ENCODE measurements at places on chromosomes 2 and 18. TPM values are rescaled to one million over a fixed set of nuclear protein-coding genes. Genes with fewer than 3 reads are reported as not detected.

GRCh38 chr2:12202313-12203075 is 456.1 kb downstream of the LPIN1 start:
- H3K27me3 ChIP-seq: no peaks in the 10 kb centered on the region
- peaks cover 3% of the 10 kb centered on the region for H3K4me1 ChIP-seq
- H3K27ac ChIP-seq: no peak overlapping the region
- no peaks in the 10 kb centered on the region for H3K36me3 ChIP-seq
- DNase-seq: no peak
- H3K4me3 ChIP-seq: no peak overlapping the region

The VAPA gene
- 130 TPM for total RNA-seq

The NGEF gene
- 3.2 TPM for total RNA-seq

- H3K4me1 ChIP-seq: no peaks in the 10 kb centered on the region
- H3K4me3 ChIP-seq: no peak overlapping the region
- no peaks in the 10 kb centered on the region for H3K27me3 ChIP-seq
Observed at GRCh38 chr2:238700506-238701340, 147.2 kb upstream of the TWIST2 start.

GRCh38 chr2:230614913-230615332 is 97.7 kb upstream of the CAB39 start:
- H3K27ac ChIP-seq: no peak overlapping the region
- H3K4me1 ChIP-seq: peaks cover 3% of the 10 kb centered on the region
- H3K4me3 ChIP-seq: no peak overlapping the region
- H3K27me3 ChIP-seq: no peaks in the 10 kb centered on the region

- H3K4me1 ChIP-seq: no peaks in the 10 kb centered on the region
- H3K4me3 ChIP-seq: no peak overlapping the region
- H3K27me3 ChIP-seq: no peaks in the 10 kb centered on the region
- H3K36me3 ChIP-seq: peaks cover 7% of the 10 kb centered on the region
- no peak overlapping the region for H3K27ac ChIP-seq
Observed at GRCh38 chr18:21453511-21453901, 147.0 kb downstream of the ESCO1 start.

- peaks cover 16% of the 10 kb centered on the region for H3K27me3 ChIP-seq
- no peaks in the 10 kb centered on the region for H3K4me1 ChIP-seq
- peak; percentile 44 for DNase-seq
- H3K27ac ChIP-seq: no peak overlapping the region
- no peak overlapping the region for H3K4me3 ChIP-seq
- no peaks in the 10 kb centered on the region for H3K36me3 ChIP-seq
Observed at GRCh38 chr18:12246849-12247808, 7.0 kb upstream of the CIDEA start.

DNA sequence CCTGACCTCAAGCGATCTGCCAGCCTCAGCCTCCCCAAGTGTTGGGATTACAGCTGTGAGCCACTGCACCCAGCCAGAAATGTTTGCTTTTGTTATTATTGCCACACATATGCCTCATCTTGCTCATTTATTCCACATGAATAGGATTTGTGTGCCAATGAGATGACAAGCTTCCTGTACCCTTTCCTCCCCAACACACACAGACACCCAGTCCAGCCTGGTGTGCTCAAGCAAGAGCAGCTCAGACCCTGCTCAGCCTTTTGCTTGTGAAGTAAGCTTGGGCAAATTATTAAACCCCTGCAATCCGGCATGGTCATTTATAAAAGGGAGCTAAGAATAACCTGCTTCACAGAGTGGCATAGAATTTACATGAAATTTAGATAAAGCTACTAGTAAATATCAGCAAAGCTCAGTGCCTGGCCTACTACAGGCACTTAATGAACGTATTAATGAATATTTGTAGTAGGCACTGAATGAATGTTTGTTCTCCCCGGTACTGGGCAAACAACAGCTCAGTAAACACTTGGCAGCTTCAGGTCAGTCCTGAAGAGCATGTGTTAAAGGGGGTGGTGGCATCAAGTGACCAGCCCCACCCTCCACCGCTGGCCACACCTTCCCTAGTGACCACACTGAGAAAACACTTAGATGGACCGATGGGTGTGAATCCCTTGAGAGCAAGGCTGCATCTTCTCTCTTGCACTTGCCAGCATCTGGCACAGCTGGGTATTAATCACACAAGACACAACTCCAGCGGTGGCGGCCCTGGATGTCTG is 280.2 kb downstream of the SRBD1 start:
- no peaks in the 10 kb centered on the region for H3K4me1 ChIP-seq
- DNase-seq: no peak
- no peak overlapping the region for H3K27ac ChIP-seq
- H3K36me3 ChIP-seq: no peaks in the 10 kb centered on the region

DNA sequence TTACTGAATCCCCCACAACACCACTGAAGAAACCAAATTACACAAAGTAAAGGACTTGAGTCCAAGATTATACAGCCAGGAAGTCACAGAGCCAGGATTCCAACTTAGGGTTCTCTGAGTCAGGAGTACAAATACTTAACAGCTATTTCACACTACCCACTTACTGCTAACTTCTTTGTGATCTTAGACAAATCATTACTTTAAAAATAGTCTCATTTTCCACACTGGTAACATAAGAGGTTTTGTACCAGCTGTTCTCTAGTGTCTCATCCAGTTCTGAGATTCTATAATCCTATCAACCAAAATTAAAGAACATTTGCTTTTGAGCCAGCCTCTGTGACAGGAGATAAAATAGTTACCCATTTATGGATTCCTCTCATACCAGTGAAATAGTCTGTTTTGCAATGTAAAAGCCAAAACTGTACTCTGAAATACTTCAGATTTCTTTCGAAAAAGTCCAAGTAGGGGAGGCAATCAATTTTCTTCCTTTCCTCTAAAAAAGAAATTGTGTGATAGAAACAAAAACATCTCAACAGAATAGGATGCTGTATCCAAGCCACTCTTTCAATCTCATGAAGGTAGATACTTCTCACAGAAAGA is 157.6 kb downstream of the LRATD1 start:
- DNase-seq: no peak
- H3K27me3 ChIP-seq: no peaks in the 10 kb centered on the region
- no peak overlapping the region for H3K27ac ChIP-seq
- no peaks in the 10 kb centered on the region for H3K4me1 ChIP-seq

DNA sequence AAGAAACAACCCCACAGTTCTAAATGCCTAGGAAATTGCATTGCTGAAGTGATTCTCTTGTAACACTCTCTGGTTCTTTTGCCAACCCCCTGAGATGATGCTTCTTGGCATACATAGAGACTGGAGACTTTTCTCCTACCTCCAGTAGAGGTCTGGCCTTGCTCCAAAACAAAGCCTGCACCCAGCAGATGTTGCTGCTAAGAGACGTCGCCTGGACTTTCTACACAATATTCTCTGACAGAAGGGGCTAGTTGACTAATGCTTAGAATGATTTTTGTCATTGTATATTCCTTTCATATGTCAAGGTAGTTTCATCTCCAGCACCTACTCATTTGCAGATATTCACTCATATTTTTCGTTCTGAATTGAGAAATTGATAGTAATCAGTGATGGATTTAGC is 24.6 kb downstream of the SOWAHC start:
- H3K4me3 ChIP-seq: no peak overlapping the region
- no peak overlapping the region for H3K27ac ChIP-seq
- no peaks in the 10 kb centered on the region for H3K4me1 ChIP-seq
- H3K27me3 ChIP-seq: no peaks in the 10 kb centered on the region

DNA sequence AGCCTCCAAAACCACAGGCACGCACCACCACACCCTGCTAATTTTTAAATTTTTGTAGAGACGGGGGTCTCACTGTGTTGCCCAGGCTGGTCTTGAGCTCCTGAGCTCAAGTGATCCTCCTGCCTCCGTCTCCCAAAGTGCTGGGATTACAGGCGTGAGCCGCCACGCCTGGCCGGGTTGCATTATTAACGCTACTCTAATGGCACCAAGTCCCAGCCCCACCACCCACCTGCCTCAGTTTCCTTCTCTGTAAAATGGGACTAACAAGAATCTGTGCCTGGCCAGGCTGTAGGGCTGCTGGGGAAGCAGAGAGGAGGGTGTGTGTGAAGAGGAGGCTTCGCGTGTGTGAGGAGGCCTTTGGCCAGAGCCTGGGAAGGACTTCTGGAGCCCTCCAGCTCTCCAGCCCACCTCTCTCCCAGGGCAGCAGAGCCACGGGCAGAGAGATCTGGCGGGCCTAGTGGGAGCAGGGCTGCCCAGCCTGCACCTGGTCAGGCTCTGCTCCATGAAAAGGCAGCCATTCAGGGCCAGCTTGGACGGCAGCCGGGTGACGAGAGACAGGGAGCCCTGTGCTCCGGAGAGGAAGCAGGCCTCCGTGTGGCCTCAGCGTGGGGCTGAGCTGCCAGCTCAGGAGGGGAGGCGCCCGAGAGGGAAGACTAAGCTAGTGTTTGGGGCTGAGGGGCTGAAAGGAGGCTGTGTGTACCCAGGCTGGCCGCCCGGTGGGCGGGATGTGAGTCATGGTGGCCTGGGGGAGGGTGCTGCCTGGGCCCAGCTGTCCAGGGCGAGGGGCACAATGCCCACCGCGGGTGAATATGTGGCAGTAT is 7.4 kb upstream of the B3GNT7 start:
- H3K27me3 ChIP-seq: no peaks in the 10 kb centered on the region
- no peak for DNase-seq
- no peaks in the 10 kb centered on the region for H3K36me3 ChIP-seq
- no peak overlapping the region for H3K4me3 ChIP-seq
- no peaks in the 10 kb centered on the region for H3K4me1 ChIP-seq

- DNase-seq: no peak
- H3K27me3 ChIP-seq: no peaks in the 10 kb centered on the region
- H3K36me3 ChIP-seq: no peaks in the 10 kb centered on the region
- no peak overlapping the region for H3K27ac ChIP-seq
- H3K4me1 ChIP-seq: no peaks in the 10 kb centered on the region
Observed at GRCh38 chr2:24400207-24400907, 40.0 kb upstream of the ITSN2 start.

DNA sequence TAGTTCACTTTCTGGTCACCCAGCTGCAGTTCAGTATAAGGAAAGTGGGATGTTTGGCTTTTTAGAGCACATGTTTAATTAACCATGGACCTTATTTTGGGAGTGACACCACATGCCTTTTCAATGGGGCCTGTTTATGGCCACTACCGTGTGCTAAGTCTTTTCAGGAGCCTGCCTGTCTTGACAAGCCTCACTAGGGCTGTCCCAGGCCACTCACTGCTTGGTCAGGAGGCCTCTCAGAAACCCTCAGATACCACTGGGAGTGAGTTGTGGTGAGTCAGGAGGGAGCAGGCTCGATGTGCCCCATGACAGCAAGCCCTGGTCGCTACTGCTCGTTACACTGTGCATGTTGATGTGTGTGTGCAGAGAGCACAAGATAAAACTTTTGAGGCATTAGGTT is 123.0 kb downstream of the MAP4K4 start:
- H3K4me1 ChIP-seq: no peaks in the 10 kb centered on the region
- no peak overlapping the region for H3K4me3 ChIP-seq
- H3K27me3 ChIP-seq: no peaks in the 10 kb centered on the region
- no peak overlapping the region for H3K27ac ChIP-seq
- no peaks in the 10 kb centered on the region for H3K36me3 ChIP-seq

- no peak for DNase-seq
- no peaks in the 10 kb centered on the region for H3K4me1 ChIP-seq
- no peak overlapping the region for H3K27ac ChIP-seq
Observed at GRCh38 chr2:26668041-26668440, 24.5 kb upstream of the KCNK3 start.

- H3K4me3 ChIP-seq: no peak overlapping the region
- H3K27ac ChIP-seq: no peak overlapping the region
- no peaks in the 10 kb centered on the region for H3K27me3 ChIP-seq
- no peak for DNase-seq
- H3K36me3 ChIP-seq: no peaks in the 10 kb centered on the region
Observed at GRCh38 chr18:60235164-60235563, 137.4 kb downstream of the MC4R start.

The SPRED2 gene
- total RNA-seq: 22.5 TPM

DNA sequence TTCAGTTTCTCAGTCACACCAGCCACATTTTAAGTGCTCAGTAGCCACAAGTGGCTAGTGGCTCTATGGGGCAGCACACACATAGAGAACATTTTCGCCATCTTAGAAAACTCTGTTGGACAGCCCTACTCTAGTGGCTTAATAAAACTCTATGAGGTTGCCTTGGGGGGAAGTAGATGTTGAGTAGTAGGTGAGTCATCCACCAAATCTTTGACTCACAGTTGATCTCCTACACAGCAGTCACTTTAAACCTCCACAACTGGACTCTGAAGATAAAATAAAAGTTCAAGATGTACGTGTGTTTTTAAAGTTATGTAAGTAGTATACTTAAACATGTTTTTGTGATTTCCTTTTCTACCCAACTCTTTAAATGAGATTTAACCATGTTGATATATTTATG is 379.0 kb downstream of the SETBP1 start:
- no peaks in the 10 kb centered on the region for H3K4me1 ChIP-seq
- no peak overlapping the region for H3K4me3 ChIP-seq
- H3K27me3 ChIP-seq: no peaks in the 10 kb centered on the region
- H3K27ac ChIP-seq: no peak overlapping the region
- no peak for DNase-seq

GRCh38 chr18:34562252-34562870 is 147.7 kb upstream of the DTNA start:
- H3K27me3 ChIP-seq: no peaks in the 10 kb centered on the region
- no peaks in the 10 kb centered on the region for H3K36me3 ChIP-seq
- no peak overlapping the region for H3K4me3 ChIP-seq
- H3K4me1 ChIP-seq: no peaks in the 10 kb centered on the region
- no peak overlapping the region for H3K27ac ChIP-seq

DNA sequence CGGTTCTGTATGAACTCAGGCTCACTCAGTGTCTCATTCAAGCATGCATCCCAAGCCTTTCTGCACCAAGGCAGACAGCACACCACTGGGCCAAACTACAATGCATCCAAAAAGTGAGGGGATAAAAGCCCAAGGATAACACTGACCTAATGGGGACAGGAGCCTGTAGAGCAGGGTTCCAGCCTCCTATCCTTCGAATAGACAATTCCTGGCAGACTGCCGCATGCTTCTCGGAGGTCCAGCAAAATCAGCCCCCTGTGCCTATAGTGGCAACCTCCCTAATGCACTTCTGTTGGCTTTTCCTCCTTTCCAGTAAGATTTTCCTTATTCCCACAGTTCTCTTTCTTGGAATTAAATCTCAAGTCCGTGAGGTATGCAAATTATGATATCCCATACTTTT is 44.8 kb upstream of the CAVIN2 start:
- DNase-seq: no peak
- no peak overlapping the region for H3K27ac ChIP-seq
- H3K4me1 ChIP-seq: no peaks in the 10 kb centered on the region
- no peaks in the 10 kb centered on the region for H3K36me3 ChIP-seq

Measured in H1 (cell line).